ENCODE measurements at places on chromosomes 12 and 14. TPM values are rescaled to one million over a fixed set of nuclear protein-coding genes. Genes with fewer than 3 reads are reported as not detected.
A peak's percentile ranks its signal among the peaks of the same experiment; 100 is the strongest.

DNA sequence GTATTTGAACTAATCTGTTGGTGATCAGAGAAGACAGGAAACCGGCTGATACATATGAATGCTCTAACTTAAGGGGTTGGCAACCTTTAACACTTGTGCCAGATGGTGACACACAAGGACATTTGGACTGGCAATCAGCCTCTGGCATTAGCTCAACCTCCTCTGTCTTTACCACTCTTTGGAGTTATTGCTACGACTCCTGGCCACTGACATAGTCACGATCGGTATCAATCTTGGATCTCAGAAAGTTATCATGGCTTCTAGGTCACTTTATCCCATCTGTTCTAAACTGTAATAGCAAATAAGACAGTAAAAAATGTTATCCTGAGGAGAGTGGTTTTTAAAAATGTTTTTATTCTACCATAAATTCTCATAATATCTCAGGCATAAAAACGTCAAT lies 575.2 kb upstream of the MDGA2 start:
- H3K4me1 ChIP-seq = no peaks in the 10 kb centered on the region
- H3K4me3 ChIP-seq = no peak overlapping the region
- DNase-seq = no peak
- no peak overlapping the region for H3K27ac ChIP-seq

CCDC85C gene
- 12.9 TPM for total RNA-seq

DNA sequence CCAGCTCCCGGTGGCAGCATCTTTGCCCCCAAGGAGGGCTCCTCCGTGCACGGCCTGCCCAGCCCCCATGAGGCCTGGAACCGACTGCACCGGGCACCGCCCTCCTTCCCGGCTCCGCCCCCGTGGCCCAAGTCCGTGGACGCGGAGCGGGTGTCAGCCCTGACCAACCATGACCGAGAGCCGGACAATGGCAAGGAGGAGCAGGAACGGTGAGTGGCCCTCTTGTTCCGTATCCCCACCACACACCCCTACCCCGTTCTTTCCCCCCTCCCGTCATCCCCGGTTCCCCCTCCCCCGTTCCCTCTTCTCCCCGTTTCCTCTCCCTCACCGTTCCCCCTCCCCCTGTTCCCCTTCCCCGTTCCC lies 28.3 kb downstream of the LRCOL1 start:
- peaks cover 9% of the 10 kb centered on the region for H3K36me3 ChIP-seq
- no peaks in the 10 kb centered on the region for H3K27me3 ChIP-seq
- H3K4me3 ChIP-seq = no peak overlapping the region
- H3K27ac ChIP-seq = no peak overlapping the region
- no peaks in the 10 kb centered on the region for H3K4me1 ChIP-seq
- DNase-seq = no peak

LAG3 gene
- total RNA-seq = not detected

- H3K27ac ChIP-seq = peak overlapping the region; percentile 78
- no peaks in the 10 kb centered on the region for H3K27me3 ChIP-seq
- H3K4me1 ChIP-seq = peaks cover 22% of the 10 kb centered on the region
- H3K4me3 ChIP-seq = no peak overlapping the region
These were observed 5.0 kb downstream of the BDKRB1 start for GRCh38 chr14:96261053-96261452.

GRCh38 chr12:128337431-128338170 lies 70.6 kb downstream of the TMEM132C start:
- H3K27me3 ChIP-seq = no peaks in the 10 kb centered on the region
- H3K4me1 ChIP-seq = no peaks in the 10 kb centered on the region
- H3K27ac ChIP-seq = no peak overlapping the region
- H3K4me3 ChIP-seq = no peak overlapping the region
- no peaks in the 10 kb centered on the region for H3K36me3 ChIP-seq
- no peak for DNase-seq

All from SJCRH30 (cell line).